ENCODE measurements at places on chromosomes 13 and 19.

- DNase-seq = no peak
Observed at GRCh38 chr13:32113532-32113931, 82.0 kb downstream of the FRY start.

DNA sequence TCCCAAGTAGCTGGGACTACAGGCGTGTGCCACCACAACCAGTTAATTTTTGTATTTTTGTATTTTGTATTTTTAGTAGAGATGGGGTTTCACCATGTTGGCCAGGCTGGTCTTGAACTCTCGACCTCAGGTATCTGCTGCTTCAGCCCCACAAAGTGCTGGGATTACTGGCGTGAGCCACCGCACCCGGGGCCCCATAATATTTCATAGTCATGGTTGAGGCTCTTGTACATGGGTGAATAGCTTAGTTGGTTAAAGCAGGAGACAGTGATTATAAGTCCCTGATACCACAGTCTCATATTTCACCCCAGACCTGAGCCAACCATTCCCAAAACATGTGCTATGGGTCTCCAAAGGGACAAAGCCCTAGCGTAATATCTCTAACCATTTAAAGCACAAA lies 26.1 kb downstream of the MBNL2 start:
- no peak for DNase-seq

DNA sequence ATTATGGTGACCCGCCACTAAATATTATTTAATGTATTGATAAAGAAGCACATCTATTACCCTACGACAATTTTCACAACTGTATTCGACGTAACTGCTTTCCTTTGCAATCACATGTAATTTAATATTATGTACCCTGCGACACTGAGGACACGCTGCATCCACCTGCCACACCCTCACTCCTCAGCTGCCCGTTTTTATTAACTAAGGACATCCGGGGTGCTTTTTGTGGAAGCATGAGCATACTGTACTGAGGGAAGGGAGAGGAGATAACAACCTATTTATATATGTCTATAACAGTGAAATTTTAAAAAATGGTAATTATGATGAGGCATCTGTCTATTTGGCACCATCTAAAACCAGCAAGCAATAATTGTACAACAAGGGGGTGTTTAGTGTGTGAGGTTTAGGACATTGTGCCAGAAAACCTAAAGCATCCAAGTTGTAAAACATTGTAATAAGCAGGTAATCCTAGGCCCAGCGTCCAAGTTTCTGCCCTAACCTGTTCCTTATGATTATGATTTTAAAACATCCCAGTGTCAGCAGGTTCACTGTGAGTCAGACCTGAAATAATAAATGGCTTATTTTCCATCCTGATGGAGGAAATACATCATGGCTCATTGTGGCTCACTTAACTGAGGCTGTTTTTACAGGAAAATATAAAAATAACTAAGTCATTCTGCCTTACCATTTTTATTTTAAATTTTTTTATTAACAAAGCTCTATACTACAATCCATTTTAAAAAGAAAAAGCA lies 56.3 kb downstream of the FOXO1 start:
- DNase-seq = no peak

- no peak for DNase-seq
Observed at GRCh38 chr13:61316647-61317046, 99.0 kb downstream of the PCDH20 start.

- no peak for DNase-seq
Observed at GRCh38 chr19:741506-742131, 9.3 kb upstream of the MISP start.

DNA sequence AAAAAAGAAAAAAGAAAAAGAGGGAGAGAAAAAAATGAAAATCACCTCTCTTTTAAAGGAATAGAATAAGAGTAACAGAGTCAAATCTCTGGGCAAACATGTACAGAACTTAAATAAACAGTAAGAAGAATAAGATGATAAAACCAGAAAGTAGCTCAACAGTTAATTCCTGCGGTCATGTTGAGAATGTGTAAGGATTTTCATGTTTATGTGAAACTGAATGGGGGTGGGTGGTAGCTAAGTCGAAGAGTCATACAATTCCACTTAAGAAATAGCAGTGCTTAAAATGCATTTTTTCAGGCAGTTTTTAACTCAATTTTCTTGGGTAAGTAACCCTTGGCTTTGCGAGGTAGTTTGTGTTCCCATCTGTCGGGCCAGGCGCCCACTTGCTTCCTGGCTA lies 60.9 kb downstream of the PEX11G start:
- DNase-seq = no peak

GRCh38 chr13:23986619-23987018 lies 89.3 kb upstream of the C1QTNF9B start:
- no peak for DNase-seq

GRCh38 chr13:101780211-101780610 lies 327.7 kb downstream of the ITGBL1 start:
- DNase-seq = no peak

- DNase-seq = no peak
Observed at GRCh38 chr19:21138130-21138529, 3.7 kb upstream of the ZNF431 start.

DNA sequence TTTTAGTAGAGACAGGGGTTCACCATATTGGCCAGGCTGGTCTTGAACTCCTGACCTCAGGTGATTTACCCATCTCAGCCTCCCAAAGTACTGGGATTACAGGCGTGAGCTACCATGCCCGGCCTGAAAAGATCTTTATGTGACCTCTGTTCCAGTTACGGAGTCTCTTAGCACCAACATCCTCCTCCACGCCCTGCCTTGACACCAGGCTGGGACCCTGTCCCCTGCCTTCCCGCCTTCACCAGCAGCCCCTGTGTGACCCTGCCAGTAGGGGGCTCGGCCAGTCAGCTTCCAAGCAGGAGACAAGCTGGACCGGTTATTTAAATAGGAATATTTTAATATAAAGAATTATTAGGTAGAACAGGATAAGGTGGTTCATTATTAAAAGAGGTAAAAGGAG lies 54.2 kb downstream of the GPR12 start:
- no peak for DNase-seq

- no peak for DNase-seq
Observed at GRCh38 chr13:22648320-22648801, 532.4 kb upstream of the SGCG start.

- peak; percentile 12 for DNase-seq
Observed at GRCh38 chr13:33213024-33213768, 72.4 kb downstream of the STARD13 start.

DNA sequence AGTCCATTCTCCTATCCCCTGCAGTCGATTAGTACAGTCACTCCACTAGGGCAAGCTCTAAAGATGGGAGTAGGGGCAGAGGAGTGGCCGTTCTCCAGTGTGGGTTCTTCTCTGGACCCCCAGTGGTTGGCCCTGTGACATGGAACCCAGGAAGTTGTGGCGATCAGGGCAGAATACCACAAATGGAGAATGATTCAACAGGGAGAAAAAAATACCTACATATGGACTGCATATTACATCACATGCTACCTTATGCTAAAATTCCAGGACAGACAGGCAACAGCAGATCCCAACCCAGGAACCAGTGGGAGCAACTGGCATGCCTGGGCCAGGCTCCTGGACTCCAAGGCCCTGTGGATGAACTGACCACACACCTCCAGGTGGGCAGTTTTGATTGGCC lies 20.4 kb downstream of the POU2F2 start:
- peak; percentile 10 for DNase-seq

GRCh38 chr13:22287343-22287920 lies 616.6 kb downstream of the FGF9 start:
- no peak for DNase-seq

DNA sequence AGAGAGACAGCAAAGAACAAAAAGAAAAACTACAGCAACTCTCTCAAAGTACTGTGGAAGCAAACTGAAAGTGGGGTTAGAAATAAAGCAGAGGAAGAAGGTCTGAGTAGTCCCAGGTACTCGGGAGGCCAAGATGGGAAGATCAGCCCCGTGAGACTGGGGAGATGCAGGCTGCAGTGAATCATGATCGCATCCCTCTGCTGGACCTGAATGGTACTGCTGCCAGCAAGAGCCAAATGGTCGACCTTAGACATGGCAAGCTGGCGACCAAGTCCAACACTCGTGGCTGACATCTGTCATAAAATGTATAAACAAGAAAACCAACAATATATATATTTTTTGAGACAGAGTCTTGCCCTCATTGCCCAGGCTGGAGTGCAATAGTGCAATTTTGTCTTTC lies 33.7 kb upstream of the ZNF724 start:
- DNase-seq = no peak

GRCh38 chr19:10514211-10515145 lies 2.8 kb downstream of the S1PR5 start:
- DNase-seq = no peak

- peak; percentile 85 for DNase-seq
Observed at GRCh38 chr13:23570099-23570920, at the start of gene TNFRSF19. TSS of gene TNFRSF19 (plus strand) at chr13:23570412. CDS start at chr13:23590184, 19,772 bp downstream.

DNA sequence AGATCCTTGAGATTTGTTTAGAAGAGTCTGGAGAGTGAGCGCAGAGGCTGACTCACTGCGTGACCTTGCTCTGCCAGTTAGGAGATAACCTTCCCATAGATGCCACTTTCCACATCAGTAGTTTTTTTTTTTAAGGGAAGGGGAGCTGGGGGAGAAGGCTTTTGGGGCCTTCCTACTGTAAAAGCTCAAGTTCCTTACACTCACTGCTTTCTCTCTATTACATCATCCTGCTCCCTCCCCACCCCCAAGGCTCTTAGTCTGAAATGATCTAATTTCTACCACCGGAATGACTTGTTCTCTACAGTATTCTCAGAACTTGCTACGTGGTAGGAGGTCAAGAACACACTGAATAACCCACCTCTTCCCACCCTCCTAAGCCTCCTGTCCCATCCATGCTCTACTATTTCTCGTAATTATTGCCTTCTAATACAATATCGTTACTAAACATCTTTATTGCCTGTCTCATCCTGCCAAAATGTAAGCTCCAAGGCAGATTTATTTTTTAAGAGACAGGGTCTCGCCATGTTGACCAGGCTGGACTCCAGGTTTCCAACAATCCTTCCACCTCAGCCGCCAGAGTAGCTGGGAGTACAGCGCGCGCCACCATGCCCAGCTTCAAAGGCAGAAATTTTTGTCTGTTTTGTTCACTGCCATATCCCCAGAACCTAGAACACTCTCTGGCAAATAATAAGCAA lies 1.2 kb downstream of the LONP1 start:
- peak; percentile 68 for DNase-seq

DNA sequence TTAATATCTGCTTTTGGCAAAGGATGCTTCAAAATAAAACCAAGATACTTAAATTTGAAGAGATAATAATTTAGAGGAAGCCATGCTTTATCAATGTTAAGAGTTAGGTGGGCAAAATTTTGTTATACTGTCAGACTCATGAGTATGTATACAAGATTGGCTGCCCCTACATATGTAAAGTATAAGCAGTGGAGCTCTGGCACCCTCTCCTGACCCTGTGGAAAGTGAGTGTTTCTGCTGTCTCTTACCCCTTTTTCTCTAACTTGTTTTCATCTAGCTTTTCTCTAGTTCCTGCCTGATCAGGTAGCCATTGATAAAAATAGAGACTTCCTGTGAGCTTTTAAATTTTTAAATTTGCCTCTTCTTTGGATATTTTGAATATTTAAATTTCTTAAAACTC lies 710.9 kb upstream of the SPRY2 start:
- DNase-seq = no peak

DNA sequence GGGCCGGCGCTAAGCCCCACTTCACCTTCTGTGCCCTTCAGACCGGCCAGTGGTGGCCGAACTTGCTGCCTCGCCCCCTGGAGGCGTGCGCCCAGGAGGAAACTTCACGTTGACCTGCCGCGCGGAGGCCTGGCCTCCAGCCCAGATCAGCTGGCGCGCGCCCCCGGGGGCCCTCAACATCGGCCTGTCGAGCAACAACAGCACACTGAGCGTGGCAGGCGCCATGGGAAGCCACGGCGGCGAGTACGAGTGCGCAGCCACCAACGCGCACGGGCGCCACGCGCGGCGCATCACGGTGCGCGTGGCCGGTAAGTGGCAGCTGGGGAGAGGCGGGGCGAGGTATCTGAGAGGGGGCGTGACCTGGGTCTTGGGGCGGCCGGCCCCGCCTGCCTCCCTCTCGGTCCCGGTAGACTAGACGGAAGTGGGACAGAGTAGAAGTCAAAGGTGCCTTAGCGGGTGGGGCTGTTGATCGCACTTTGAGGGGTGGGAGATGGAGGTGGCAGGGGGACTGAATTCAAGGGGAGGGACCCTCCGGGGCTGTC lies 5.6 kb downstream of the ICAM5 start:
- no peak for DNase-seq

DNA sequence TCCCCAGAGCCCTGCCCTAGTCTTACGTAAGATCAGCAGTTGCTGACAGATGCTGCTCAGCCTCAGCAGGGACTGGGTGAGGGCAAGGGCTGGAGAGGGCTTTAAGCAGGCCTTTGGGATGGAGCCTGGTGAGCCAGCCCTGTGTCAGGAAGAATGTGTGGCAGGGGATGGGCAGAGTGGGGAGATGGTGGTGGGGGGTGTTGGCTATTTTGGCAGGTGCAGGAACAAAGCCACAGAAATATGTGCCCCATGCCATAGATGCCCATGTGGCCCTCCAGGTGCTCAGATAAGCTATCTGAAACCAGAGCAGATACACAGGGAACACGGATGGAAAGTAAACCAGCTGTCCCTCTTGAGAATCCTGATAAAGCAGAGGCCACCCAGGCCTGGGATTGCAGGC lies 1325.0 kb downstream of the UQCRFS1 start:
- no peak for DNase-seq

DNA sequence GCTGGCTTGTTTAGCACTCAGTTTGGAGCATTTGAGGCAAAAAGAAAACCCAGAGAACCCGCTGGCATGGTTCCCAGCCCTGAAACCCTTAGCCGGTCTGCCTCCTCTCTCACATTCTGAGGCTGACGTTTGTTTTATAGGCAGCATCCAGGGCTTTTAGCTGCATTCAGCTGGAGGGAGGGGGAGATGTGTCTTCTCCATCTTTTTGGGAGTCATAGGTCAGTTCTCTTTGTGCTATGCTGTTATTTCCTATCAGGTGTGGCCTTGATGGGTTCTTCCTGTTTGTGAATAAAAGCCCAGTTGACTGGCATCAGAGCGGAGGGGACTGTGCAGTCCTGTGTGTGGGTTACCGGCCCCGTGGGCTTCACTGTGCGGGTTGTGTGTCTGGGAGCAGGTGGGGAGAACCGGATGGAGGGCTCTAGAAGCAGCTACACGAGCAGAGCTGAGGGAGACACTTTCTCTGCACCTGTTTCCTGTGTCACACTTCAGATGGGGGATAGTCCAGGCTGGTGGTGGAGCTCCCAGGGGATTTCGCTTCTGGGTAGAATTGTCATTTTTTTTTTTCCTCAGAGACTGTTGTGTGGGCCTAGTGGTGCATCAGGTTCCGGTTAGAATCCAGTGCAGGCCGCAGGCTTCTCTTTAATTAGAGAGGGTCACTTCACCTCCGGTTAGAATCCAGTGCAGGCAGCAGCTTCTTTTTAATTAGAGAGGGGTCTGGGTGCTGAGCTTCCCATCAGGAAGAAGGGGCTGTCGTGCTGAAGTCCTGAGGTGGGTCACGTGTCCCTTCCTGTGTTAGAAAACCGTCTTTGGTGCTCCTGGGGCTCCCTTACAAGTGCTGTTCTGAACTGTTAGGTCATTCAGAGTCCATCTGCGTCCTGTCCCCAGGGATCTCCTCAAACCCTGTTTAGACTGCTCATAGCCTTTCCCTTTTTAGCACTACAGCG lies 69.6 kb downstream of the ARHGEF7 start:
- no peak for DNase-seq

GRCh38 chr13:74571811-74572210 lies 437.6 kb upstream of the KLF12 start:
- DNase-seq = no peak
